ENCODE measurements at places on chromosomes 16 and 17.

GRCh38 chr17:36931697-36932382, 5.4 kb upstream of the LHX1 start:
- DNase-seq, result no peak

DNA sequence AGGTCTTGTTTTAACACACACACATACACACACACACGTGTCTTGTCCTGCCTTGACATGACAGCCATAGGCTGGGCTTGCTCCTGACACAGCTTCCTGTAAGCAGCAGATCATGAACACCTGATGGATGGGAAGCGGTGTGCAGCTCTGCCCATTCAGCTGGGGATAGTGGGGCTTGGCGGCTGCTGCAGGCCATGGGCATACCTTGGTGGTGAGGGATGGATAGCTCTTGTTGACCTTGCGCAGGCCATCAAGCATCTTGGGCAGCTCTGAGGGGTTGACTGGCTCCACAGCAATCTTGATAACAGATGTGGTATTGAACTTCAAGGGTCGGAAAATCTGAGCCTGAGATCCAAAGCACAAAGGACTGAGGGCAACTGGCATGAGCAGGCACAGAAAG, 12.0 kb downstream of the HIGD1B start:
- no peak for DNase-seq

DNA sequence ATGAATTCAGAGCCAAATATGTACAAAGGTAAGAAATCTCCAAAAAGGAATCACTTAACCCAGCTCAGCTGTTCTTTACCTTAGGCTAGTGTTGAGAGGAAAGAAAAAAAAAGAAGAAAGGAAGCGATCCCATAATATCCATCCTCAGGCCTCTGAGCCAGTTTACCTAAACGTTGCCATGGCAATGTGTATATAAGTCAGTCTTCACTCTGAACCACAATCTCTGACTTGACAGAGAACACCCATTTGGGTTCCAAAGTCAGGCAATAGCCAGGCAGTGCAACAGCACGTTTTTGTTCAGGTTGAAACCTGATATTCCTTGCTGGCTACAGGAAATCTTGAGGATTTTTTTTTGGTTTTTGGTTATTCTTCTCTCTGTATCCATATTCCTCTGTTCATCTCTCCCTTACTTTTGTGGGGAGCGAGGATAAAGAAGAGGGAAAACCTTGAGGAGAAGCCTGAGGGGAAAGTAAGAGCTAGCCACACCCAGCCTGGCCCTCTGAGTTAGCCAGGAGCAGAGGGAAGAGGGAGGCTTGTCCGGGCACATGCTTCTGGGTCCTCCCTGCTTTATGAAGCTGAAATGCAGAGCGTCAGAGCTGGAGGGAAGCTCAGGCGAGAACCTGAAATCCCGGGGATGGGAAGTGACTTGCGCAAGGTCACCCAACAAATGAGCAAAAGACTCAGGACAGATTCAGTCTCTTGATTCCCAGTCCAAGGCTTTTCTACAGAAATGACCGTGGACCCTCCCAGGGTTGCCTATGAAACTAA, 152.7 kb downstream of the SOX9 start:
- DNase-seq, result peak; percentile 57

- DNase-seq, result no peak
Measured at GRCh38 chr17:76000755-76001521, at the start of gene CDK3. Gene CDK3, plus strand, starts transcription at chr17:76000855. Its CDS starts 571 bp downstream, at chr17:76001426.

- DNase-seq, result no peak
Measured at GRCh38 chr16:88742896-88743605, 36.7 kb downstream of the CTU2 start.

GRCh38 chr16:85798283-85798776, 1.0 kb downstream of the EMC8 start:
- no peak for DNase-seq

- no peak for DNase-seq
Measured at GRCh38 chr16:81817789-81818567, 38.9 kb downstream of the PLCG2 start.

- DNase-seq, result no peak
Measured at GRCh38 chr17:73711184-73711583, 66.9 kb upstream of the SDK2 start.

- no peak for DNase-seq
Measured at GRCh38 chr16:81784072-81784795, 5.1 kb downstream of the PLCG2 start.

- no peak for DNase-seq
Measured at GRCh38 chr16:78640886-78641285, 541.4 kb downstream of the WWOX start.

- DNase-seq, result peak; percentile 30
Measured at GRCh38 chr17:42118545-42118944, 2.6 kb downstream of the KAT2A start.

DNA sequence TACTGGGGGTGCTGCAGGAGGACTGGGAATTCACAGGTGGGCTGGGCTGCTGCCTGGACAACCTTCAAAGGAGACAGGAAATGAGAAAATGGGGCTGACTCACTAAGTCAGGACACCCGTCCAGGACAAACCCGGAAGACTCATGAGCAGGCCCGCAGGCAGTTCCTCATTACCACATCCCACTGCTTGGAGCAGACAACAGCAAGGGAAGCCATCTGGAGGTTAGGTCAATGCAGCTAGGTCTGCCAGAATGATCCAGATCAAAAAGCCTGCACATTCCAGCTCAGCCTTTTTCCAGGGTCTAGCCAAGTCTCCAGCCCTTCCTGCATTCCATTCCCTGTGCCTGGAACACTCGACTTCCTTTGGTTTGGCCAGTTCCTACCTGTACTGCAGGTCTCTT, 536.5 kb upstream of the CDH11 start:
- peak; percentile 94 for DNase-seq

- no peak for DNase-seq
Measured at GRCh38 chr16:28313587-28313986, 21.3 kb downstream of the SBK1 start.

DNA sequence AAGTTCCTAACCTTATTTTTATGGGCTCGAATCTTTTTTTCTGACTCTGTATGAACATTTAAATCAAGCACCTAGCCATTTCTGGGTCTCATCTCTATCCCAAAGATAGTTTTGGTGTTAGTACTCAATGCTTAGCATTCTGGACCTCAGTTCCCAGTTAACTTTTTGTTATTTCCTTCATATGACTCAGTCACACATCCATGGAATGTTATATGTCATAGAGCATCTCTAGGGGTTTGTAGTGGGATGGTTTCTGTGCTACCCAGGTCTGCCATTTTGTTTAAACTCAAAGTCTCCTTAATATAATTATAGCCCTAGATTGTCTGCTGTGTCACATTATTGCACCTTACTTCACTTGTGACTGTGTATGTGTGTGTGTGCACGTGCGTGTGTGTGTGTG, 90.1 kb downstream of the EFCAB13 start:
- no peak for DNase-seq

All from HT1080 (cell line).